Calu3 (cell line): ENCODE measurements at places on chromosomes 5 and 9. TPM values are rescaled to one million over a fixed set of nuclear protein-coding genes. Genes with fewer than 3 reads are reported as not detected.

DNA sequence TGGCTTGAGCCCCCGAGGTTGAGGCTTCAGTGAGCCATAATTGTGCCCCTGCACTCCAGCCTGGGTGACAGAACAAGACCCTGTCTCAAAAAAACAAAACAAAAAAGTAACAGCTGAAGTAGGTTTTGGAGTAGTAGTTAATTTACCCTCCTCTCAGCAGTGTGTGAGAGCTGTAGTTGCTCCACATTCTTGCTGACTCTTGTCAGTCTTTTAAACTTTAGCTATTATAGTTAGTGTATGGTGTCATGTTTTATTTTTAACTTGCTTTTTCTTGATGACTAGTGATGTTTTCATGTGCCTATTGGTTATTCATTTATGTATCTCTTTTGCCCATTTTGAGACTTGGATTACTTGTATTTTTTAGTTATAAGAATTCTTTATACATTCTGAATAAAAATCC lies 52.9 kb upstream of the DHFR start:
- no peaks in the 10 kb centered on the region for H3K27me3 ChIP-seq
- H3K4me1 ChIP-seq: peaks cover 9% of the 10 kb centered on the region
- peaks cover 7% of the 10 kb centered on the region for H3K36me3 ChIP-seq

DNA sequence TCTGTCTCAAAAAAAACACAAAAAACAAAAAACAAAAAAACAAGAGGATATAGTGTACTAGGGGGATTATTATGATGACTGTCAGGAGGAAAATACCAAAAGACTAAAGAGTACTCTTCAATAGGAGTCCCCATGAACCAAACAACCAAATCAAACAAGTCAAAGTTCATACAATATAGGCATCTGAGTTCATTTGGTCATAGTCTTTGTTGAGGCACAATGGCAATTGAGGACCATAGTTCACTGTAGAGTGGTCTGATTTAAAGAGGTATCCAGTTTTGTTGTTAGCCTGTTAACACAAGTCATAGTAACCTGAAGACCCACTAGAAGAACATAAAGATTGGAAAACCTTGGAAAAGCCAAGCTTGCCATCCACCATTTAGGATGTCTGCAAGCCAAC lies 11.3 kb upstream of the UBTD2 start:
- no peak overlapping the region for H3K27ac ChIP-seq
- no peaks in the 10 kb centered on the region for H3K36me3 ChIP-seq
- DNase-seq: no peak

DNA sequence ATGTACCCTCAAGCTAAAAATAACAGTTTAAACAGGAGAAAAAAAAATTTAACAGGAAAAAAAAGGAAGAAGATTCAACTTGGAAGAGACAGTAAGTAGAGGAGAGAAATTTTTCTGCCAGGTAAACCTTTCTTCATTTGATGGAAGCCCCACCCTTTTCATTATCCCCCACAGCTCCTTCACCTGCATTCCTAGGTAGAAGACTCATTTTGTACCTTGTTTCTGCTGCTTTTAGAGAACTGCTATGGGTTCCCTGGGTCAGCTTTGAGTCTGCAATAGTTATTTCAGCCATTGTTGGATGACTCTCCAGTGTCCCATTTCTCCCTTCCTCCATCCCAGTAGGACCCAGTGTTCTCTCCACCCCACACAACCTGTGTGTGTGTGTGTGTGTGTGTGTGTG lies 74.1 kb upstream of the CPEB4 start:
- no peak overlapping the region for H3K4me3 ChIP-seq
- H3K4me1 ChIP-seq: peaks cover 30% of the 10 kb centered on the region
- no peaks in the 10 kb centered on the region for H3K27me3 ChIP-seq
- no peak for DNase-seq
- no peak overlapping the region for H3K27ac ChIP-seq

- peaks cover 34% of the 10 kb centered on the region for H3K27me3 ChIP-seq
- H3K36me3 ChIP-seq: no peaks in the 10 kb centered on the region
- no peak for DNase-seq
Observed at GRCh38 chr9:93976973-93977372, 21.8 kb upstream of the BARX1 start.

Gene C9
- total RNA-seq: not detected in 2 replicates

- DNase-seq: no peak
- no peak overlapping the region for H3K4me3 ChIP-seq
- H3K27me3 ChIP-seq: peaks cover 74% of the 10 kb centered on the region
- no peaks in the 10 kb centered on the region for H3K4me1 ChIP-seq
Observed at GRCh38 chr9:89576404-89576839, 28.4 kb upstream of the GADD45G start.

GRCh38 chr9:23850242-23850689 lies 24.2 kb upstream of the ELAVL2 start:
- no peak for DNase-seq
- H3K4me3 ChIP-seq: no peak overlapping the region
- H3K27me3 ChIP-seq: no peaks in the 10 kb centered on the region
- H3K4me1 ChIP-seq: no peaks in the 10 kb centered on the region

GRCh38 chr5:116507051-116507537 lies 67.5 kb downstream of the SEMA6A start:
- H3K4me1 ChIP-seq: peaks cover 12% of the 10 kb centered on the region
- H3K27ac ChIP-seq: no peak overlapping the region
- H3K27me3 ChIP-seq: no peaks in the 10 kb centered on the region

DNA sequence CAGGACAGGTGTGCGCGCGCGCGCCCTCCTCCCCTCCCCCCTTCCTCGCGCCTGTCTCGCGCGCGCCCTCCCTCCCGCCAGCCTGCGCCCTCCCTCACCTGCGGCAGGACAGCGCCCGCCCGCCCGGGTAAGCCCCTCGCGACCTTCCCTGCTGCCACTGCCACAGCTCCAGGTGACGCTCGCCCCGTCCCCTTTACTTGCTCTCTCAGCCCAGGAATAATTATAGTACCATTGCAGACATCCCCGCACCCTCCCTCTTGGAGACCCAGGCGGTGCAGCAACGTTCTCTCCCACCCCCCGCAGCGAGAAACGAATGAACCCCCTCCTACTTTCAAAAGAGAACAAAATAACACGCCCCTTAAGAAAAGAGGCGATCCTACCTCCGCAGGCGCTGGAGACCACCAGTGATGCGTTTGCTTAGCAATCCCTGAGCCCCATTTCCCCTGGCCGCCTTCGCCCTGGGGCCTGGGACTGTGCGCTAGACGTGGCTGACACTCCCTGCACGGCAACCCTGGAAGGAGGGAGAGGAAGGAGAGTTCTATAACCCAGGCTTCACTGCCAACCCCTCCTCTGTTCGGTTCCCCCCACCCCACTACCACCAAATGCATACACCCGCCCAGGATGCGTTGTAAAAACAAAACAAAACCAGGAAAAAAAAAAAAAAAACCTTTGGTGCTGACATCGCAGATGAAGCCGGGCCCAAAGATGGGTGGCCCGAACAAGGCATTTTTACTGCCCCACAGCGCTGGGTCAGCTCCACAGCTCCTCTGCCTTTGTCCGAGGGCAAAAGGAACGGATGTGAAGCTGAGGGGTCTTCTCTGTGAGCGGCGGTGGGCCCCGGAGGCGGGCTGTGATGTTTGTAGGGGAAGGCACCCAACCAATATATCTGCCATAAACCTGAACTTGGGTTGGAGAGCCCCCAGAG lies 5.6 kb upstream of the PURA start:
- peak overlapping the region; percentile 57 for H3K27ac ChIP-seq
- peaks cover 52% of the 10 kb centered on the region for H3K27me3 ChIP-seq
- DNase-seq: peak; percentile 92
- peak overlapping the region; percentile 81 for H3K4me3 ChIP-seq
- peaks cover 35% of the 10 kb centered on the region for H3K36me3 ChIP-seq
- peaks cover 36% of the 10 kb centered on the region for H3K4me1 ChIP-seq

DNA sequence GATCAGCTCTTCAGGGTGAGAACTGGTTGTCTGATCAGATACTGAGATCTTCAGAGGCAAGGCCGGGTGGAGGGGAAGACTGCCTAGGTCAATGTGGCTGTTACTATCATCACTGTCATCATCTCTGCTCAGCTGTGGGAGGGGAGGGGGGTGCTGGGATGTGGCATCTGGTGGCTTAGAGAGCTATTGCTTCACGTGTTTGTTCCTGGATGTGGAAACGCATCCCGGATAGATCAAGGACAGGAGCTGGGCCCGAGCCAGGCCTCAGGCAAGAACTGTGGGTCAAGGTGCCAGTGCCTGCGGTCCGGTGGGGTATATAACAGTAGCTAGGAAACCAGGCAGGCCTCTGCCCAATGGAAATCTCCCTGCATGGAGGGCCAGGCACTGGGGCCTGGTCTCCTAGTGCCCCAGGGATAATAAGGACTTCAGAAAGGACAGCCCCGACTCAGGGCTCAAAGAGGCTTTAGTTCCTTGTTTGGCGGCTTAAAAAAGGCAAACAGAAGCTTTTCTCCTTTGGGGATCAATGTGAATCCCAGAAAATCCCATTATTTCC lies 30.3 kb upstream of the TIFAB start:
- no peak for DNase-seq
- no peak overlapping the region for H3K27ac ChIP-seq
- no peaks in the 10 kb centered on the region for H3K4me1 ChIP-seq
- peaks cover 40% of the 10 kb centered on the region for H3K27me3 ChIP-seq
- no peak overlapping the region for H3K4me3 ChIP-seq

Gene AP3B1
- total RNA-seq: 65.8 and 66.9 TPM in 2 replicates

Gene PDLIM4
- 15.4 and 20.8 TPM in 2 replicates for total RNA-seq

DNA sequence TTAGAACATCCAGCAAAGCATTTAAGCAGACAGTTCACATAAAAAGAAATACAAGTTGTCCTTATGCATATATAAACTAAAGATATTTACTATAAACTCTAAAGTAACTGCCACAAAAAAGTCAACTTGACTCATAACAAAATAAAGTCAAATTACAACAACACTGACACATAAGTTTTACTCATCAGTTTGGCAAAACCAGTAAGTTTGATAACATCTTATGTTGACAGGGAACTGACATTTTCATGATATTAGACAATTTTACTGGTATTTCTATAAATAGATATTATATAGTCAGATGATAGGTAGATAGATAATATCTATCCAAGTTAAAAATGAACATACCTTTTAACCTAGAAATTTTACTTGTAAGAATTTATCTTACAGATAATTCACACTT lies 9.9 kb upstream of the TSLP start:
- H3K4me1 ChIP-seq: no peaks in the 10 kb centered on the region
- H3K27ac ChIP-seq: no peak overlapping the region
- H3K36me3 ChIP-seq: no peaks in the 10 kb centered on the region
- H3K27me3 ChIP-seq: peaks cover 28% of the 10 kb centered on the region
- DNase-seq: no peak

GRCh38 chr9:16342246-16343020 lies 528.0 kb downstream of the BNC2 start:
- H3K27ac ChIP-seq: no peak overlapping the region
- H3K4me1 ChIP-seq: peaks cover 29% of the 10 kb centered on the region
- H3K4me3 ChIP-seq: no peak overlapping the region

GRCh38 chr9:3902631-3903030 lies 376.8 kb upstream of the RFX3 start:
- no peak for DNase-seq
- peaks cover 72% of the 10 kb centered on the region for H3K4me1 ChIP-seq
- no peak overlapping the region for H3K4me3 ChIP-seq
- H3K27me3 ChIP-seq: no peaks in the 10 kb centered on the region
- peaks cover 33% of the 10 kb centered on the region for H3K36me3 ChIP-seq

DNA sequence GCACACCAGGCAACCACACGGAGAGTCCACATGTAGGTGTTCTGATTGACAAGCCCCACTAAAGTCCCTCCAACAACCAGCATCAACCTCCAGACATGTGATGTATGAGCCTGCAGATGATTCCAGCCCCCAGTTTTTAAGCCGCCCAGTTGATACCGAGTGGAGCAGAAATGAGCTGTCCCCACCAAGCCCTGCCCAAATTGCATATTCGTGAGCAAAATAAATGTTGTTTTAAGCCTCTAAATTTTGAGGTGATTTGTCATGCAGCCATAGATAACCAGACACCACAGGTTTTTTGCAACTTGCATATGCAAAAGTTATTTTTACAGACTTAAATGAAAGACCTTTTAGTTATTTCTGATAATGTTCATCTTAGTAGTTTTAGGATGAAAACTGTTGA lies 187.7 kb downstream of the PIK3R1 start:
- peaks cover 32% of the 10 kb centered on the region for H3K4me1 ChIP-seq
- no peak overlapping the region for H3K4me3 ChIP-seq
- no peak overlapping the region for H3K27ac ChIP-seq

DNA sequence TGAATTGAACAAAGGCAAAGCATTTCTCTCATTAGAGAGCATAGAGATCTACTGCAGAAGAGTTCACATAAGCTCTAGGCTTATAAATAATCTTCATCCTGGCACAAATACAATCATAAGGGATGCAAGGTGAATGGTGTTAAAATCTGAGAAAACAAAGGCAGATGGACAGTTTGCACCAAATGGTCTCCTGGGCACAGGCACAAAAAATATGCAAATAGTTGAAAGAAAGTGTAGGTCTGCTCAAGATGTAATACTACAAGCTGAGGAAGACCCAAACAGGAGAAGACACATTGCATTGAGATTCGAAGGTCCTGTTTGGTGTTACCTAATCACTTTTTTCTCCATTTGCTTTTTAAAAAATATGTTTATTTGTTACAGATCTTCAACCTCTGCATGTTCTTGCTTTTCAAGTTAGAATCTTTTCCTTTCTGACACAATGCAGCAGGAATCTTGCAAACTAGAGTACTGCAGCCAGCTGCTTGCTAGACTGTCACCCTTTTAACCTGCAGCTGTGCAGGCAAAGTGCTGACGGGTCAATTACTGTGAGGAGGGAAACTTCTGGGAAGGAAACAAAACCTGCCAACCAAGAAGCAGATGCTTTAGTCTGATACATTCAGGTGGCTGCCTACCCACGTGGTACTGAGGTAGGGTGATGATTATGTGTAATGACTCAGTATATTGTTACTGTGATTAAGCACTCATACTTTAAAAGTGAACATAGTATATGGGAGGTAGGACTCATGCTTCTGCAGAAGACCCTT lies 1048.6 kb upstream of the SEMA6A start:
- H3K4me1 ChIP-seq: no peaks in the 10 kb centered on the region
- no peaks in the 10 kb centered on the region for H3K36me3 ChIP-seq

DNA sequence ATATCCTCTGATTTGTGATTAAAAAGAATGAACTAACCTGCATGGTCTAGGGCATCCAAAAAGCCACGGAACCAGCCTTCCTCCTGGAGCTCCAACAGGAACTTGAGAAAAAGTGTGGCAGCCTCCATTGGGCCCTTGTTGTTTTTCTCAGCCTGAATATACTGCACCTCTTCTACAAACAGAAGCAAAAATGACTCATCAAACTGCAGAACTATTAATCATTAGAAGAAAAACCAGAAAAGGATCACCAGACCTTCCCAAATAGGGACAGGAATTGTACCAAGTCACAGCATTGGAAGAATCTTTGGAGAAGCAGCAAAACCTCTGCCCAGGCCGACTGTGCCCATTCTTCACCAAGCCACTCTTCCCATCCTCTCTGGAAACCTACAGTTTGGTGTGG lies 25.2 kb downstream of the RIGI start:
- H3K36me3 ChIP-seq: peaks cover 16% of the 10 kb centered on the region
- peaks cover 16% of the 10 kb centered on the region for H3K4me1 ChIP-seq
- peak overlapping the region; percentile 73 for H3K27ac ChIP-seq
- no peak for DNase-seq
- H3K27me3 ChIP-seq: no peaks in the 10 kb centered on the region

Gene FAM151B
- 1.3 and 2.0 TPM in 2 replicates for total RNA-seq

DNA sequence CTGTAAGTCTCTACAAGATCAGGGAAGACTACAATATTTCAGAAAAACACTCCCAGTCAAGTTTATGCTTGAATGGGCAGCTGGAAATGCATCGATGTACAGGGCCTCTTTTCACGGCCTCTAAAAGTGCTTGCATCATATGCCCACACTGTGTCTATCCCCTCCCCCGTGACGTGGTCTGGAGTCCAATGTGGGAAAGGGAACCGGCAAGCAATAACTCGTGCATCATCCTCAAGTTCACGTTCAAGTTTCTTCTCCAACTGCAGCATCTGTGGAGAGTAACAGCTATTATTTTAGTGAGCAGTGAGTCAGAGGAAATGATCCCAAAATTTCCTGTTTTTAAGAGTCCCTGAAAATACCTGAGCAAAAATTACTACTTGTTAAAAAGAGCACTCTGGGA lies 22.3 kb downstream of the ATPSCKMT start:
- H3K4me3 ChIP-seq: no peak overlapping the region
- no peak for DNase-seq
- no peaks in the 10 kb centered on the region for H3K4me1 ChIP-seq
- no peaks in the 10 kb centered on the region for H3K27me3 ChIP-seq

Gene KIF4B
- total RNA-seq: not detected in 2 replicates
